ENCODE measurements at places on chromosomes 1 and 21.

DNA sequence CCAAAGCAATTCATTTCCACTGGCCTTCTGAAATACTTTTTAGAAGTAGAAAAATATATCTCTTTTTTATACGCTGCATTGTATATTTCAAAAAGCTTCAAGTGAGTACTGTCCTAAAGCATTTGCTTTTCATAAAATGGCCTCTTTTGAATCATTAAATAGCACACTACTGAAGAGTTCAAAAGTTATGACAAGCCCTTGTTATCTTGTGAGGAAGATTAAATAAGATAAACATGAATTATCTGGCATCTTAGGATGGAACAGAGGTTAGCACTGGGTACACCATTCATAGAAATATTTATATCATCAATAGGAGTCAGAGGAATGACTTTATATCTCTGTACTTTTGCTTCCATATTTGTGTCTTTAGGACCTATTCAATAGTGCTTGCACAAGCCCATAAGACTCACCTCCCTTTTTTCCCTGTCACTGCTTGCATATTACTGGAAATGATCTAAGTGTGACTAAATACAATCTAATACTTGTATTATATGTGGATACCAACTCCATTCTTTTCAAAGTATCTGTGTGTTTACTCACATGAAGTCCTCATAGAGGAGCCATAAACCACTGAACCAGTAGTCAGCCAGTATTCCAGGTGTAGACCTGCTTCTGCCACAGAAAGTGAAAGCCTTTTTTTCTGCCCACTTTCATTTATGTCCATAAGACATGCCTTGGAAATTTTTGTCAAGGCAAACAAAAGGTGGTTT, 274.2 kb upstream of the C1orf105 start:
- DNase-seq: no peak

DNA sequence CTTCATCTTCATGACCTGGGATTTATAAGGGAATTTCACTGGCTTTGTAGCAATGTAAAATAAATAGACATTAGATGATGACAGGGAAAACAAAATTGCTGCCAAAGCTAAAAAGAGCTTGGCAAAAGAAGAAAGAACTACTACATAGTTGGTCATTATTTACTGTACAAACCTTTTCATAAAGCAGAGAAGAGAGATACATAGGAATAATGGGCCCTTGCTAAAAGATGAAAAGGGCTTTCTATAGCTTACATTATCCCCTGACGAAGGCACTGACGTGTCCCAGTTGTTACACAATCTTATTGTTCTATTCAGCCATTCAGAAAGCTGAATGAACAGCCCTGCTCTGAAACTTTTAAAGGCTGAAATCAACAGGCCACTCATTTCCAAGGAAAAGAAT, 57.1 kb downstream of the ZC3H11B start:
- DNase-seq: no peak

- no peak for DNase-seq
These were observed 512.7 kb upstream of the ZRANB2 start for GRCh38 chr1:71593523-71593922.

DNA sequence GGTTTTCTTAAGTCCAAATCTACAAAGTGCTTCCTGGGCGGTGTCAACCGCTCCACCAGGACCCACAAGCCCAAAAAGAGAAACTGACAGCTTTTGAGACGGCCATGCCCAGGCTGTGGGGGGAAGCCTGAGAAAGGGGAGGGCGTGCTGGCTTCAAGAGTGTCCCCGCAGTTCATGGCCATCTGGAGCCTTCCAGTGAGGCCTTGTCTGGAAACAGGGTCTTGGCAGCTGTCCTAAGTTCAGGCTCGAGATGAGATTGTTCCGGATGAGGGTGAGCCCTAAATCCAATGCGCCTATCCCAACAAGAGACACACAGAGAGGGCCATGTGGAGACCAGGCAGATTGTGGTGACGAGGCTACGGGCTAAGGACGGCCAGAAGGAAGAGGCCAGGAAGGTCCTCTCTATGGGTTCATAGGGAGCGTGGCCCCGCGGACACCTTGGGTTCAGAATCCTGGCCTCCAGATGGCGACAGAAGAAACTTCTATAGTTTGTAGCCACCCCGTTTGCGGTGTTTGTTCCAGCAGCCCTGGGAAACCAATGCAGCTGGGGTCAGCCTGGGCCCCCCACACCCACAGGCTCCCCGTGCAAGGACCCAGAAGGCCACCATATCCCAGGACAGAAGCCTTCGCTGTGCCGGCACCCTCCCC, 70.2 kb downstream of the ARHGEF16 start:
- DNase-seq: no peak

DNA sequence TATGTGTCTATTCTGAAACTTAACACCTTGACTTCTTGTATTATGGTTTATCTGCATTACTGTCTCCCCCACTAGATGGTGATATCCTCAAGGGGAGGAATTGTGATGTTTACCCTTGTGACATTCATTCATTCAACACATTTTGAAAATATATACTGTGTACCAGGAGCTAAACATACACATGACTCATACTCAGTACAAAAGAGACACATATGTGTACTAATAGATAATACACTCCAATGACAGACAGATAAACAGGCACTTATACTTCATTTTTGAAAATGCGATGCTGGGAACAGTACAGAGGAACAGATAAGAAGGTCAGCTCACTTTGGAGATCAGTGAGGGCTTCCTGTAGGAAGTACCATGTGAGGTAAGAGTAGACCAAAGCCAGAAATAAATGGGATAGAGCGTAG, 8.9 kb upstream of the RAB3GAP2 start:
- DNase-seq: no peak

GRCh38 chr1:15328351-15329103, 81.2 kb upstream of the EFHD2 start:
- DNase-seq: no peak

Measured in CD4-positive, alpha-beta T cell treated with Interleukin-2 at 100 ng/mL for 4 hours (primary cell).